IgD-negative memory B cell (primary cell): ENCODE measurements at places on chromosomes 4 and X. TPM values are rescaled to one million over a fixed set of nuclear protein-coding genes. Genes with fewer than 3 reads are reported as not detected.

Gene SMIM10
- polyA plus RNA-seq, result not detected

Gene PDZD4
- polyA plus RNA-seq, result 0.15 TPM

Gene F8A2
- polyA plus RNA-seq, result not detected

Gene REPS2
- polyA plus RNA-seq, result 1.3 TPM

Gene ASMT
- 1.8 TPM for polyA plus RNA-seq

Gene AFAP1
- polyA plus RNA-seq, result 0.20 TPM

Gene MAGEE2
- polyA plus RNA-seq, result not detected

Gene NMU
- polyA plus RNA-seq, result 0.53 TPM

Gene ENPEP
- not detected for polyA plus RNA-seq

Gene KDM5C
- polyA plus RNA-seq, result 35.4 TPM

Gene DMRTC1
- 1.0 TPM for polyA plus RNA-seq

Gene GSX2
- 1.2 TPM for polyA plus RNA-seq

Gene ANOS1
- not detected for polyA plus RNA-seq

Gene DOCK11
- 22.3 TPM for polyA plus RNA-seq

Gene METAP1
- 27.1 TPM for polyA plus RNA-seq

Gene IL3RA
- polyA plus RNA-seq, result 0.66 TPM

Gene AMTN
- not detected for polyA plus RNA-seq

Gene CDX4
- polyA plus RNA-seq, result not detected

Gene SUV39H1
- 8.6 TPM for polyA plus RNA-seq

Gene ATP8A1
- 15.0 TPM for polyA plus RNA-seq

Gene ATP2B3
- not detected for polyA plus RNA-seq

Gene CLGN
- polyA plus RNA-seq, result not detected

Gene CLDN22
- polyA plus RNA-seq, result not detected

Gene GYPA
- polyA plus RNA-seq, result not detected

Gene PLCXD1
- 10.3 TPM for polyA plus RNA-seq

Gene GASK1B
- 0.30 TPM for polyA plus RNA-seq

Gene ZNF732
- polyA plus RNA-seq, result 0.16 TPM

Gene FREM3
- 0.60 TPM for polyA plus RNA-seq

Gene GAGE10
- polyA plus RNA-seq, result not detected

Gene AKAP14
- polyA plus RNA-seq, result not detected

Gene REELD1
- polyA plus RNA-seq, result not detected

Gene ARR3
- not detected for polyA plus RNA-seq

Gene UGT2A1
- not detected for polyA plus RNA-seq

Gene ZNF185
- 2.0 TPM for polyA plus RNA-seq

Gene PDLIM3
- polyA plus RNA-seq, result 0.13 TPM
